PC-9 (cell line): ENCODE measurements at places on chromosomes 13 and 19. TPM values are rescaled to one million over a fixed set of nuclear protein-coding genes. Genes with fewer than 3 reads are reported as not detected.

DNA sequence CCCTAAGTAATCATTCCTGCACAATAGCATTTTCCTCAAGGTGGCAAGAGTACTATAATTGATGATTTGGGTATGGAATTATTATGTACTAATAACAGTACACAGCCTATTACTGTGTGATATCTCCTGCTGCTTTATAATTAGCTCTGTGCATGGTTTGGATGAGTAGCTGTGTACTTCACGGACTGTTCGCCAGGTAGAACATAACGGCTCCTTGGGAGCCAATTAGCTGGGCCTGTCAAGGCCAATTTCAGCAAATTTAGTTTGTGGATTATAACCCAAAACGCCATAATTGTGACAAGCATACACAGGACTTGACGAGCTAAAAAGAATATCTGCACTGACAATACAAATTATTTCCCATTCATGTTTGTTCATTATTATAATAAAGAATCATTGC is 1584.2 kb downstream of the SLITRK1 start:
- no peak for DNase-seq

- DNase-seq: no peak
Observed at GRCh38 chr13:108227651-108228272, 9.6 kb downstream of the ABHD13 start.

GRCh38 chr19:31356587-31357314 is 7.5 kb upstream of the TSHZ3 start:
- no peak for DNase-seq

Gene OXGR1
- total RNA-seq: not detected in 2 replicates
